NB4 (cell line): ENCODE measurements at places on chromosomes 1 and 21.
A peak's percentile ranks its signal among the peaks of the same experiment; 100 is the strongest.

- no peak for DNase-seq
Observed at GRCh38 chr1:154589780-154590179, 18.2 kb downstream of the ADAR start.

- DNase-seq = peak; percentile 39
Observed at GRCh38 chr1:219171192-219171935, 2.3 kb upstream of the LYPLAL1 start.

GRCh38 chr1:32068957-32069588 is 3.7 kb upstream of the TMEM39B start:
- peak; percentile 33 for DNase-seq

DNA sequence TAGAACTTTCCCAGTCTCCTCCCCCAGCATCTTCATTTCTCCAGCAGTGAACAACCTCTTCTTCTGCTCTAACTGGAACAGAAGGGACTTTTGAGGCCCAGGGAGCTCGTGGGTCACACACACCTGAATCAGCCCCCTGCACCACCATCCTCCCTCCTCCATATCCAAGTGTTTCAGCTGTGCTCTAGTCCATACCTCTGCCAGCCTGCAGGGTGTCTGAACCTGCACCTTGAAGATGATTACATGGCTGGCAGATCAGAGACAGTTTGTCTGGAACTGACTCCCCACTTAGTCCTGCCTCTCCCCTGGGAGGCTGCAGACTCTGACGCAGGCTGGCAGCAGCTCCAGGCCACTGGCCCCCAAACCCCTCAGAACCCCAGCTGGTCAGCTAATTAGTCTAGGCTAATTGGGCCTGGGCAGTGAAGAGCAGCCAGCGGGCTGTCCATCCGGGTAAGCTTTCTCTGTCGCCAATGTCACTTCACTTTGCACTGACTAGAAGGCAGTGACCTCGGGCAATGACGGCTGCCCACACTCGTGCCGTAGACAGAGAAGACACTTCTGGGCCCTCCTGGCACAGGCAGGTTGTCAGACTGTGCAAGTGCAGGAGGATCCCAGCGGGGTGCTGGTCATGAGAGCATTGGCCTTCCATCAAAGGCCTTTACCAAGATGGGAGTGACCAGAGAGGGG is 12.2 kb downstream of the CAMK1G start:
- DNase-seq = no peak

DNA sequence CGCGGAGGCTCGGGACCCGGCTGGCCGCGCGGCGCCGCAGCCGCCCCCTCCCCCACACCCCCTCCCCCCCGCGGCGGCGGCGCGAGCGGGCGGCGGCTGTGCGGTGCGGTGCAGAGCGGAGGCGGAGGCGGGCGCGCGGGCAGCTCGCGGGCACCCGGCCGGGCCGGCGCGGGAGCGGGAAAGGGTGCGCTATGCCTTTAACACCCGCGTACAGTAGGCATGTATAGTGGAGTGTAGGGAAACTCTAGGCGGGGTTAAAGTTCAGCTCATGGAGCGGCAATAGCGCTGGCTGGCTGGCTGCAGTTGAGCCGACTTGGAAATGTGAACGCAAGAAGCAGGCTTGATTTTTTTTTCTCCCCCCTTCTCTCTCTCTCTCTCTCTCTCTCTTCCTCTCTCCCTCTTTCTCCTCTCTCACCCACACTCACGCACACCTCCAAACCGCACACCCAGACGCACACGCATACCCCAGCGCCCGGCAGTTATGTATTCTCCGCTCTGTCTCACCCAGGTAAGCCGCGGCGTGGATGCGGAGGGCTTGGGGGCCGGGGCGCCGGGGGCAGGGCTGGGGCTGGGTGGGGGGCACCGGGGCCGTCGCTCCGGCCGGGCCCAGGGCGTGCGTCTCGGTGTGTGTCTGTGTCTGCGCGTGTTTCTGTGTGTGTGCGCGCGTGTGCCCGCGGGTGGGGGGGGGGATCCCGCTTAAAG is at the start of gene NFIA:
NFIA (plus strand) TSS at position 251 of the 702 bp plus-strand sequence.
- DNase-seq = peak; percentile 69

DNA sequence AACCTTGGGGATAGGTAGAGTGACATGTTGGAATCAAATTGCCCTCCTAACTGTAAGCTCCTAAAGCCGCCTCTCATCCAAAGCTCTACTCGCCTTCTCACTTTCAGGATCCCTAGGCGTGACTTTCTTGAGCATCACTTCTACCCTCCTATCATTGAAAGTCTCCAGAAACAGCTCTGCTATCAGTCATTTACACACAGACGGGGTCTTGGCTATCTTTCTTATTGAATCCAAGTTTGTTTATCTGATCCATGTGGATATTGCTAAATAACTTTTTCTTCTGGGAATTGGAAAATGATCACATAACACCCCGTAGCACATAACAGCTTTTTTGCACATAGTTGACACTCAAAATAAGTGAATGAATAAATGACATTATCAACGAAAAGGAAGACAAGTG is 216.4 kb upstream of the KIAA0040 start:
- no peak for DNase-seq

- no peak for DNase-seq
Observed at GRCh38 chr1:21620496-21620895, 48.7 kb downstream of the RAP1GAP start.

DNA sequence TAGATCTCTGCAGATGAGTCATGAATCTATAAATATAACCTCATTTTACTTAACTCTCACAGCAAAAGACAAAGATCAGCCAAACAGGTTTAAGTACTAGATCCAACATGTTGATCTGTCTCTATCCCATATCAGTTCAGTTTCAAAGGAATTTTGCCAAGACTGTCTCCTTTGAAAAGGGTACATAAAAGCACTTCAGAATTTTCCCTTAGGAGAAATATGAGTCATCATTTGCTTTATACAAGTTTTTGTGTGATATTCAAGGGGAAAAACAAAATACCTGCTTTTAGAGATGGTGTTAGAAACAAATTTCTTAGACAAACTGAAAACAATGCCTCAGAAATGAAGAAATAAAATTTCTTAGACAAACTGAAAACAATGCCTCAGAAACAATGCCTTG is 73.5 kb upstream of the LRRC7 start:
- DNase-seq = no peak

DNA sequence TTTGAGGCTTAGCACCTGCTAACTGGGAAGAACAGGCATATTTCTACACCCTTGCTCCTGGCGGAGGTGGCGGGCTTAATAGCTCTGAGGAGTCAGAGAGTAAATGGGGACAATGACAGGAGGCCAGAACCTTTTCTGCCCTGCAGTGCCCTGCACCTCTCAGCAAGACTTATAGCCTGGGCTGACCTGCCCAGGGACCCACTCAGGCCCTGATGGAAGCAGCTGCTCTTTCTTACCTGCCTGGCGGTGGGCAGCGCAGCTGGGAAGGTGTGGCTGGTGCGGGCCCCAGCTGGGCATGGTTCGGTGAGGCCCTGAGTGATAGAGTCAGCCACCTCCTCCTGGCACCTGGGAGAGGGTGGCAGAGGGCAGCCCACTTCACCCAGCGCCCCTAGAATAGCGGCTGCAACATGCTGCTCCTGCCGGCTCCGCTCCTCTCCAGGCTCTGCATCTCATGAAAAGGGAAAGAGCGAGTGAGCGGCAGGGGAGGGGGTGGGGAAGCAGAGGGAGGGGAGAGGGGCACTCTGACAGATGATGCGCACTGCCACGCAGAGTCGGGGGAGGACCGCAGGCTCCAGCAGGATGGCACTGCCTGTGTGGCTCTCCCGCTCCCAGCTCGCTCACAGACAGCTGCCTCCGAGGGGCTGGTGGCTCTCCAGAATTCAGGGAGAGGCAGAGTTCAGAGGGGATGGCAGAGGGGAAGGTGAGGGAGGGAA is at the start of gene RGS8:
RGS8 (minus strand) TSS at position 472 of the 713 bp plus-strand sequence. CDS start 14,938 bp downstream, outside the sequence.
- DNase-seq = no peak

DNA sequence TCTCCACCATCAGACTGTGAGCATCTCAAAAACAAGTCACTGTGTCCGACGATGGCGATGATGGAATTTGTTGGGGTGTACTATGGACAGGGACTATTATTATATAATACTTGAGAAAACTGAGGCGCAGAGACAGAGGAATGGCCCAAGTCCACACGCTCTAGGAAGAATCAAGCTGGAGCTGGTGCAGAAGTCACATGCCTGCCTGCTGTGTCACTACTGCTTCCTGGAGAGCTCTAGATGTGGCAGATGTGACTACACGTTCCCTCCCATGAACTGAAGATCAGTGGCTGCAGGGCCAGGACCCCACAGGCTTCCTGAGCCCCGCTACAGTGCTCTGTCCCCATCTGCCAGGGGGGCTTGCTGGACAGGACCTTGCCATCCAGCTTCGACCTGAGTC is 56.9 kb downstream of the TRABD2B start:
- no peak for DNase-seq

DNA sequence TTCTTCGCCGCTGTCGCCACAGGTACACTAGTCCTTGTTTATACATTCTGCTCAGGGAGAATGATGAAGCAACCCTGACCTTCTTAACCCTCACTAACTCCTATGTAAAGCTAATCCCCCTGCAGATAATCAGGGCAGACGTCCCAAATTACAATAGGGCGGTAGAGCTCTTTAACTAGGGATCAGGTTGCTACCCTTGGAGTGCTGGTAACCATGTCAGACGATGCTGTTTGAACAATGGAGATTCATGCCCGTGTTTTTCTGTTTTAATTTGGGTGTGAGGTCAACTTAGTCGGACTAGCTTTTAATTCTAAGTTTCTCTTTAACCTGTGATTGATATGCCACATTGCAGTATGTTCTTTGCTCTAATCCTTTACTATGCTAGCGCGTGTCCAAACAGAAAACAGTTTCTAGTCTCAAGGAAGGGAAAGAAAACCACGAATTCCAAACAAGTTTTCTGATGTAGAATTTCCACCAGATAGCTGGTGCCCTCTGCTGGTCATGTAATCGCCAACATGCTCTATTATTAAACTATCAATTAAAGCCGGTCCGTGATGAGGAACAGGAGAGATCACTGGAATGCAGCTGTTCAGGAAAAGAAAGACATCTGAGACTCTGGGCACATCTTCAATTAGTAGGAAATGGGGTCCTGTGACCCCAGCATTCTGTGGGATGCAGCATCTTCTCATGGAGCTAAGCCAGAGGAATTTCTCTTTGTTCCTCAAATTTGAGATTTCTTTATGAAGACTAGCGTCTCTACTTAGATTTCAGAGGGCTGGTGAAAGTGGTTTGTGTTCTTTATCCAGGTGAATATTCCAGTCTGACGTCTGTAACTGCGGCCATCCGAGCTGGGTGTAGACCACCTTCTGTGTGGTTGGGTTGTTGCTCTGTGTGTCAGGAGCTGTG is 18.3 kb upstream of the VAMP3 start:
- DNase-seq = peak; percentile 67

- DNase-seq = no peak
Observed at GRCh38 chr1:30037251-30038118, 685.9 kb downstream of the MATN1 start.

GRCh38 chr1:183915625-183916510 is 110.9 kb downstream of the RGL1 start:
- peak; percentile 88 for DNase-seq

- DNase-seq = no peak
Observed at GRCh38 chr1:88175120-88175630, 508.9 kb upstream of the PKN2 start.

- DNase-seq = no peak
Observed at GRCh38 chr1:5934058-5934884, 58.0 kb downstream of the NPHP4 start.

DNA sequence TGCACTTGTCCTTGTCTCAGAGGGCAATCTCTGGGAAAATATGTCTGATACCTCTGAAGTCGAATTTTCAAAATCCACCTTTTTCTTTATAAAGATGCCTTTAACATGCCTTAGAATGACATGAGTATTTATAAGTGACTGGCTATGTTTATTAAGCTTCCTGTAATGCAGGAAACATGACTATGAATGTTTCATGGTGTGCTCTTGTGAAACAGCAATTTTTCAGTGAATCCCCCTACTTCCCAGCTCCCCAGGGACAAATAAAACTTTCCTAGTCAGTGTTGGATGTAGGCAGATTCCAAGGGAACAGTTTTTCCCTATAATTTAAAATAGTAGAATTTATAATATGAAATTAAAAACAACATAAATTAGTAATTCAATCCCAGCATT is 437.0 kb downstream of the LMO4 start:
- DNase-seq = no peak

DNA sequence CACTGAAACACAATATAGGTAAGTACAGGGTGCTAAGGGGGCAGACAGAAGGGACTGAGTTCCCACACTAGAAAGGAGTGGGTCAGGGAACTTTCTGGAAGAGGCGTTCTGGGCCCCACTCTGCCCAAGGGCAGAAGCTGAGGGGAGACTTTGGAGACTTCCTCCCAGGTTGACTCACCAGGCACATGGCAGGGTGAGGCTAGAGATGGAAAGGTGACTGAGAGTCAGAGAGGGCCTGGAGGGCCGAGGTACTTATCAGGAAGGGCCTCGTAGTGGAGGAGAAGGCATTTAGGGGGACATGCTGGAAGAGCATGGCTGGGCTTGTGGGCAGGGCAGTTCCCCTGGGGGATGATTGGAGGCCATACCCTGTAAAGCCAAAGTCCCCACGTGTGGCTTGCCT is 159.9 kb upstream of the JUN start:
- no peak for DNase-seq

GRCh38 chr21:16792101-16792500 is 720.7 kb upstream of the CXADR start:
- no peak for DNase-seq
